NCI-H460 (cell line): ENCODE measurements at places on chromosomes 4 and X. TPM values are rescaled to one million over a fixed set of nuclear protein-coding genes. Genes with fewer than 3 reads are reported as not detected.

DNA sequence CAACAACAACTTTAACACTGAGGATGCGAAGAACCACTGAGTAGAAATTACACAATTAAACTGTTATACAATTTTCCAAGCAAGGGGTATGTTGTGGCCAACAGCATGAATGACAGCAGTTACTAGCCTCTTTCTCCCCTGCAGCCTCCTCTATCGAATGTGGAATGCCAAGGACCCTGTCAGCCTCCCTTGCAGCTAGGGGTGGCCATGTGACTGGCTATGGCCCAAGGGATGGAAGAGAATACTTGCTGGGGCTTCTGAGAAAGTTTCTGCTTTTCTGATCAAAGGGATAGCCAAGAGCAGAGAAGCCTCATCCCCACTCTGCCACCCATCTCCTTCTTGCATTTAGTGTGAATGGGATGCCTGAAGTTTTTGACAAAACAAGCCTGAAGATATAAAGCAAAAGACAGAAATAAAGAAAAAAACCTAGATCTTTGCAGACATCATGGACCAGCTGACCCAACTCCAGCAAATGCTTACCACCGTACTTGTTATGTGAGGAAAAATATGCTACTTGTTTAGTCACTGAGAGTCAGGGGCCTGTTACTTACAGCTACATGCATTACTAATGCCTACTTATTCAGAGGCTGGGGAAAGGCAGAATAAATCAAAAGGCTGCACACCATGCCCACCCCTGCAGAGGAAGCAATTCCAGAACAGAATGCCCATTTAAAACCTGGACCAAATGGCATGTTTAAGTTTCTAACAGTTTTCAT, 32.0 kb downstream of the DCTD start:
- no peak for DNase-seq

DNA sequence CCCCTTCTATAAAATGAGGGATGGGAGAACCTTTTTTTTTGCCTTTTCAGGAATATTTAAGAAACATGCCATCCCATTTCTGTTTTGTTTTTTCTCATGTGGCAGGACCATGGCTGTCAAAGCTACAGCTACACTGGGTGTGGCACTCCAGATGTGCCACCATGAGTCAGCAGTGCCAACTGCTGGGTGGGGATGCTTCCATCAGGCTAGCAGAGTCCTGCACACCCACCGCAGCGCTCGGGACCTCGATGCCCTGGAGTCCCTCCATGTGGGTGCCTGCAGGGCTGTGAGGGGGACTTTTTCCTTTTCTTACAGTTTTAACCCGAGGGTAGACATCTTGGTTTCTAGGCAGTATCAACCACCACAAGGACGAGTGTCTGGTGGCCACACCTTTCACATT, 352.6 kb downstream of the NR3C2 start:
- no peak for DNase-seq

- no peak for DNase-seq
Measured at GRCh38 chr4:100258675-100259074, 68.4 kb upstream of the DDIT4L start.

GRCh38 chrX:110050901-110051300, 48.0 kb downstream of the TMEM164 start:
- DNase-seq, result no peak

DNA sequence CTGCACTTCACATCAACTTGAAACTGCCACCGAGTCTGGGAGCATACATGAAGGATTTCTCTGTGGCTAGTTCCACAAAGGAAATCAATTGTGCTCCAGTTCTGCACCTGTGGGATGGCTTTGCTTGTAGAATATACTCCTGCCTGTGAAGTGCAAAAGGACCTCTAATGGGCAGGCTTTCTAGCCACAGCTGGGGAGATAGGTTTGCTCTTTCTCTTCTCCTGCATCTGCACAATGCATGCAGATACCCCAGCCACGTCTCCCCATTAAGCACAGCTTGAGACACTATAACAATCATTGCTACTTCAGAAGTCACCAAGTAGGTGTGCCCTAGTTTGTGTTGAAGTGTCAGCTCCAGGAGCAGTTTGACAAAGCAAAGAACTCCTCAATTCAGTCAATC, 364.6 kb downstream of the ZIC3 start:
- no peak for DNase-seq

- no peak for DNase-seq
Measured at GRCh38 chr4:1604181-1604705, 79.9 kb downstream of the FAM53A start.

- DNase-seq, result no peak
Measured at GRCh38 chr4:76386566-76387305, 34.2 kb downstream of the CCDC158 start.

DNA sequence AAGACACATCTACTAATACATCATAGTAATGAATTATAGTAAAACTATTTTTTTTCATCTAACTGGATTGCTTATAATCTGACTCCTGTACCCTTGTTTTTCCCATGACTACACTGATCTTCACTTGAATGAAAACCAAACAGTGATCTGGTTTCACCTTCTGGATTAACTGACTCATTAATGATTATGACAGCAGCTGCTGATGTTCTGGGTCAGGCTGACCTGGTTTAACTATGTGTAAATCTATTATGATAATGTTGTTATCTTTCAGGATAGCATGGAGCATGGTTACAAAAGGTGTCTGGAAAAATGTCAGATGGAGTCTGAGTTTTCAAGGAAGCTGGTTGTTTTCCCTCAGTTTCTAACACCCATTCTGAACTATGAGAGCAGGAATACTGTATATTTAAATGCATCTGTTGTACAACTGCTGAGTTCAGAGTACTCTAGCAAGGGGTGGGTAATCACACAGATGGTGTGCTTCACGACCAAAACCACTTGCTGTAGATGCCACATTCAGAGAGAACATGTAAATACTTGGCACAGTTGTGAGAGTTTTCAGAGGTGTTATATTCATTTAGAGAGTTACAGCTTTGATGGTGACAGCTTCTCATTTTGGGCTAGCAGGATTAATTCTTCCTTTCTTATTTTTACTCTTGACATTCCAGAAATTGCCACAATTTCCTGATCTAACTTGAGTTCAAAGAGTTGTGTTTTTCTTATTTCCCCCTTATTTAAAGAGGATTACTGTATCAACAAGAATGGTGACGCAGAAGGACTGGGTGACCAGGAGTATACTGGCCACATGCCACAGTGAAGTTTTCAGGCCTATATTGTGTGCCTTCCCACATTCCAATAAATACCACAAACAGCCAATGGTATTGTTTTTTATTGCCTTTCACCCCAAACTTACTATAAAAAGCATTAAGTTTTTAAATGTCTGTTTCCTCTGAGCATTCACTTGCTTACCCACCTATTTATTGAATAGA, 249.7 kb upstream of the TET2 start:
- DNase-seq, result no peak

- no peak for DNase-seq
Measured at GRCh38 chr4:159075531-159075932, 27.3 kb upstream of the RAPGEF2 start.

GRCh38 chr4:1241466-1241935, 7.4 kb downstream of the CTBP1 start:
- no peak for DNase-seq

- DNase-seq, result no peak
Measured at GRCh38 chr4:3059943-3060342, 14.4 kb downstream of the HTT-AS start.

DNA sequence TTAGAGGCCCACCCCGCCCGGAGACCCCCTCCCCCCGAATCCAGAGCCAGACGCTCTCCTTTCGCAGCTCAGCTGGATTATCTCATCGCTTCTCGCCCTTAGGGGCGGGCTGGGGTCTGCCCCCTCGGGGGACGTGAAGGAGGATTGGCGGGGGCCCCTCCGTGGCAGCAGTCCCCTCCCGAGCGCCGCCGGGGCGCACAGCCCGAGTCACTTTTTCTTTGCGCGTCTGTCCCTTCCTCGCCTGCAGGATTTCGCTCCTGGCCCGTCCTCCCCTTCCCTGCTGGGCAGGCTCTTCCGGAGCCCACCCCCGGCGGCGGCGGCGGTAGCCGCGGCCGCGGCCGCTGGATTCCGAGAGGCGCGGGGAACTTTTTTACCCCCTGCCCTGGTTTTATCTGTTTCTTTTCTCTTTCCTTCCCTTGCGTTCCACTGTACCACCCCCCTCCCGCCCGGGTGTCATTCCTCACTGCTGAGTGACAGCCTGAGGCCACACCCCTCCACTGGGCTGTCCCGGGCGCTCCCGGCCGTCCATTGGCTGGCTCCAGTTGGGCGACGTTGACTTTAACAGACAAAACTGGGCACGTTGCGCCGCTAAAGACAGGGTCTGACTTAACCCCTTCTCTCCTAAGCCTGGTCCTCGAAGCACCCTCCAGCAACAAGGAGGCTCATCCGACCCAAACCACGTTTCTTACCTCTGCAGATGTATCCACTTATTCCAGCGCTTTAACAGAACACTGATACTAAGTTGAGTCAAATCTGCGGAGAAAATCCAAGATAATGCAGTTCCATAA, 492 bp upstream of the NKX3-2 start:
- peak; percentile 55 for DNase-seq

GRCh38 chr4:94636004-94636403, 121.8 kb upstream of the BMPR1B start:
- no peak for DNase-seq

- no peak for DNase-seq
Measured at GRCh38 chrX:18537524-18537923, 112.1 kb downstream of the CDKL5 start.

- DNase-seq, result no peak
Measured at GRCh38 chrX:10612215-10612614, 8.2 kb downstream of the MID1 start.

DNA sequence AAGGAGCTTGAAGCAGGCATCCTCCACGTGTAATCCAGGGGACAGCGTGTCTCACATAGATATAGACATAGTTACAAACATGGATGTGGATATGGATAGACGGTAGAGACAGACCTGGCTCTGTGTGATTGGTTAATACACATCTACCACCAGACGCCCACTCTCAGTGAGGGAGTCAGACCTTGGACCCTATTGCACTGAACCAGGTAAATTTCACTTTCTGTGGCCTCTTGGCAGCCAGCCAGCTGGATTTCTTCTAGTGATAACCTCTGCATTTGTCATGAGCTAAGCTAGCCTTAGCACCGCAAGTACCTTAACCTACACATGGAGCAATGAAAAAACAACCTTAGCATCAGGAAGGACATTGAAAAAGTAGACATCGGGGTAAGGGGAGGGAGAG, 79.2 kb upstream of the ACSL4 start:
- no peak for DNase-seq

DNA sequence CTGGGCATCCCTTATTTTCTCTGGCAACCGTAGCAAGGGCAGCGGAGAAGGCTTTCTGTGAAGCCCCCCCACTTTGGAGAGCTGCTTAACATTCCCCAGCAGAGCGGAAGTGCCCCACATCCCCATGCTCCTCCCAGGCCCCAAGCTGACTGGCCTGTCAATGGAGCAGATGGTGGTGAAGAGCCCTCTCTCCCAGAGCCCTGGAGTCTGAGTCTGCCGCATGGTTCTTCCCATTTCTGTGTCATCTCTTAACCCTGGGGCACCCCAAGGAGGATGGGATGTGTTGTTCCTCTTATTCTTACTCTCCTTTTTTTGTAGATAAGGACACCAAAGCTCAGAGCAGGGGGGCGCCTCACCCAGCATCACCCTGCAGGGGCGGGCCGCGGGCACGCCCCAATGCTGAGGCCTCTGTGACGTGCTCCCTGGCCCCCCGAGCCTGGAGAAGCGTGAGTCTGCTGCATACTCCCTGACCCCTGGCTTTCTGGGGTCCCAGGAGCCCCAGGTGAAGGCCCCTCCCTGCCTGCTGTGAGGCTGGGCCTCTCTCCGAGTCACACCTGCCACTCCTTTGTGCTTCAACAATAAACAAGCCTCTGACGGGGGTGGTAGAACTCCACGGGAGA, 35.9 kb downstream of the ADRA2C start:
- no peak for DNase-seq

DNA sequence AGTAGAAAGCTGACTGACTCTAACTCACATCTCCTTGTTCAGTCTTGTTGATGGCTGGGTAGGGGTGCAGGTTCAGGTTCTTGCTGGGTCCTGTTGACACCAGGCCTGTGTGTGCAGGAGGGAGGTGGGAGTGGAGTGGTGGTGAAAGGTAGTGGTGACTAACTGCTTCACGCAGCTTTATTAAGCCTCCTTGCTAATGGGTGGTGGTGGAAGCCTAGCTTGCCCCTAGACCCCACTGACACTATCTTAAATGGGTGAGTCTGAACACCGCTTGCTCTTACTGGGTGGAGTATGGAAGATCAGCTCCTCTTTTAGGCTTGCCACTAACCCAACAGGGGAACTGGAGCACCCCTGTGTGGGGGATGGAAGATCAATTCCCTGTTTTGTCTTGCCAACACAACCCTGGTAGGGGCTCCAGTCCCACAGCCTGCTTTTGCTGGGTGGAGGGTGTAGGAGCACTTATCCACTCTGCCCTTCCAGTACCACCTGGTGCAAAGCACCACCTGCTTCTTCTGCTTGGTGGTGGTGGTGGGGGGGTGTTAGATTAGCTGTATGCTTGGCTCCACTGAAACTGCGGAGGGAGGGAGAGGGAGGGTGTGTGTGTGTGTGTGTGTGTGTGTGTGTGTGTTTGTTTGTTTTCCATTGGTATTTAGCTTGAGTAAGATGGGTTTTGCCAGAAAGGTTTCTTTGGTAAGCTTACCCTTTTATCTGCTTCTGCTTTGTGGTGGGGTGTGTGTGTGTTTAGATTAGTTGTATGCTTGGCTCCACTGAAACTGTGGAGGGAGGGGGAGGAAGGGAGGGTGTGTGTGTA, 25.6 kb downstream of the KDM6A start:
- DNase-seq, result no peak

DNA sequence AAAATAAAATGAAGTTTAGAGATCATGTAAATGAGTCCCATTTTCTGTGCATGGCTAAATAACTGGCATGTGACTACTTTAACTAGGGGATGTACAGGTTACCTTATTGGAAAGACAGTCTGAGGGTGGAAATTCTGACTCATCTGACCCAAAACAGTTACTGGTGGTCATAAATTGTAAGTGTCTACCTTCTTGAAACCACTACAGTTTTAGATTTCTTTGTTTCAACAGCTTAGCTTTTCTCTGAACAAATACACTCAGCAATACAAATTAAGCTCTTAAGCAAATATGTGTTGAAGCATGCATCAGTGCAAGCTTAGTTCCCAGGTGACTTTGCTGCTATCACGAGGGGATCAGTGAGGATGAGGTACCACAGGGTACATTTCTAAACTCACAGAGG, 60.7 kb upstream of the PGM2 start:
- no peak for DNase-seq

GRCh38 chr4:124636788-124637187, 75.7 kb downstream of the ANKRD50 start:
- no peak for DNase-seq

GRCh38 chr4:108043526-108043925, 53.8 kb downstream of the HADH start:
- no peak for DNase-seq

The P2RY8 gene
- not detected in 2 replicates for total RNA-seq

The FAM47E gene
- total RNA-seq, result 0.30 and 0.78 TPM in 2 replicates

The SAGE1 gene
- total RNA-seq, result not detected in 2 replicates

The SPATA18 gene
- 4.1 and 5.7 TPM in 2 replicates for total RNA-seq

The TLL1 gene
- total RNA-seq, result 0.17 and 0.20 TPM in 2 replicates

The SLC16A2 gene
- total RNA-seq, result 0.82 and 1.2 TPM in 2 replicates

The ANOS1 gene
- not detected in 2 replicates for total RNA-seq

The MAGEA8 gene
- not detected in 2 replicates for total RNA-seq

The GPR78 gene
- total RNA-seq, result not detected in 2 replicates
